Activated CD4-positive, alpha-beta T cell treated with anti-CD3 and anti-CD28 coated beads, Interleukin-2, amount 50 U/mL, for 1 hour (primary cell): ENCODE measurements at places on chromosomes 1 and 21.
A peak's percentile ranks its signal among the peaks of the same experiment; 100 is the strongest.

DNA sequence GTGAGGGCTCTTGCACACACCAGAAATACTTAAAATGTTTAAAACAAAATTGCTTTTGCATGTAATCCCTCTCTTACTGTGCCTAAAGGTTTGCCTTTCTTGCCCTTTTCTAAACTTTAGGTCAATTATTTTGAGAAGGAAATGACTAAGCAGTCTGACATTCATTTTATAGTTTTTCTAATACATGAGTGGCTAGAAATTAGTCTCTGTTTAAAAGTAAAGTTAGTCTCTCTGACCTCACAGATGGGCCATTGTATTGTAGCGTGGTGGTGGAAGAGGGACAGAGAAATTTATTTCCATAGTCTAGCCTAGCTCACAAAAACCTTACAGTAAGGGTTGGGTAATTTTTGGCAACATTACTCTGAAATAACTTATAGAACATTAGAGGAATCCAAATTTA is 3.6 kb upstream of the COL11A1 start:
- DNase-seq: no peak

- DNase-seq: no peak
Measured at GRCh38 chr1:184665360-184665759, 89.3 kb downstream of the EDEM3 start.

- DNase-seq: no peak
Measured at GRCh38 chr1:96843196-96843595, 121.6 kb downstream of the PTBP2 start.

GRCh38 chr1:65150583-65151263 is 2.7 kb downstream of the AK4 start:
- DNase-seq: no peak

- peak; percentile 57 for DNase-seq
Measured at GRCh38 chr1:117674521-117675400, 68.9 kb downstream of the TENT5C start.

- DNase-seq: no peak
Measured at GRCh38 chr21:22649246-22649645, 1651.0 kb downstream of the NCAM2 start.

DNA sequence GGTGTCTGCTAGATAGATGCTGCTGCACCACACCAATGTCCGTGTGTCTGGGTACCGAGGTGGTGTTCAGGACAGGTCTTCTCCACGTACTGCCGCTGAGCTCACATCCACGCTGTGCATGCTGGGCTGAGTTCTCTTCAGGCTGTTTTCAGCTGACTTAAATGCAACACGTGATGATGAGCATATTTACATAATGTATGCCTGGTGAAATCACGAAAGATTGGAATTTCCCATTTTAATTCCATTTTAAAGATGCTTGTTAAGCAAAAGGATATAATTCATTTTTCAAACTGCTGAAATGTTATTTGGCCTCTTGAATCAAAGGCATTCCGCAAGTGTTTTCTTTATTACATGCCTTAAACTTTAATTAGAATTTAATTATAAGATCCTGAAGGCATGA is 107.9 kb downstream of the FGGY start:
- DNase-seq: no peak

DNA sequence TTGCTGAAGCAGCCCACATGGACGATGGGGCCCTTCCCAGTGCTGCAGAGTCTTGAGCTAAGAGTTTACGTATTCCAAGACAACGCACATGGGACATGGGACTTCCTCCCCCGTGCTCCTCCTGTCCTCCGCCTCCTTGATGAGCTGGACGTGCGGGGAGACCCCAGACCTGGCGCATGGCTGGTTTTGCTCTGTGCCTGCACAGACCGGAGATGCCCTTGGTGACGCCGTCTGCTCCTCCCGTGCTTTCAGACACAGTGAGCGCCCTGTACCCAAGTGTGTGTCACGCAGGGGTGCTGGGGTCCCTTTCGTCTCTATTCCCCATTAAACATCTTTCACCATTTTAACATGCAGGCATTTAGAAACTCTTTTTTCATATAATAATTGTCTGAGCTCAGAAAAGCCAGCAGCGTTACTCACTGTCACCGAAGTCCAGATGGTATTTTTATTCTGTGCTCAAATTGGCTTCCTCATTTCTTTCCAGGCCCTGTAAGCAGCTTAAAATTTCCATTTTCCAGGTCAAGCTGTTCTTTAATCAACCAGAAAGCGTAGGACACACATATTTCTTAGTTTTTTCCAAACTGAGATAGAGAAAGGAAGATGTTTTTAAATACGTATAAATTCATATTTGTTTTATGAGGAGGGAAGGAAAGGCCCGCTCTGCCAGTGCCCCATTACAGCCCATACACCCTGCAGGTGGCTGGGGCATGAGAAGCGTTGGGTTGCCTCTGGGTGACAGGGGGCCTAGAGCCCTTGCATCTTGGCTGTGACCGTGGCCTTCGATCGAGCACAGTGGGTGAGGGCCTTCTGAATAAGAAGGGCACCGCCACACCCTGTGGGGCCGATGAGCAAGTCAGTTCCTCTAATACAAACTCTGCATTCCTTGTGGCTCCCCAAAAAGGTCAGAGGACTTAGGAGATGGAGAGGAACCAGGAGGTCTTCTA is 17.9 kb upstream of the ZBTB21 start:
- DNase-seq: no peak

- no peak for DNase-seq
Measured at GRCh38 chr1:94119306-94119705, 1.6 kb downstream of the ABCA4 start.

GRCh38 chr1:64846573-64847430 is 101.9 kb downstream of the RAVER2 start:
- no peak for DNase-seq

GRCh38 chr21:42548687-42549406 is 35.2 kb downstream of the SLC37A1 start:
- DNase-seq: no peak

GRCh38 chr1:154190550-154190949 is 1.4 kb downstream of the TPM3 start:
- DNase-seq: no peak

DNA sequence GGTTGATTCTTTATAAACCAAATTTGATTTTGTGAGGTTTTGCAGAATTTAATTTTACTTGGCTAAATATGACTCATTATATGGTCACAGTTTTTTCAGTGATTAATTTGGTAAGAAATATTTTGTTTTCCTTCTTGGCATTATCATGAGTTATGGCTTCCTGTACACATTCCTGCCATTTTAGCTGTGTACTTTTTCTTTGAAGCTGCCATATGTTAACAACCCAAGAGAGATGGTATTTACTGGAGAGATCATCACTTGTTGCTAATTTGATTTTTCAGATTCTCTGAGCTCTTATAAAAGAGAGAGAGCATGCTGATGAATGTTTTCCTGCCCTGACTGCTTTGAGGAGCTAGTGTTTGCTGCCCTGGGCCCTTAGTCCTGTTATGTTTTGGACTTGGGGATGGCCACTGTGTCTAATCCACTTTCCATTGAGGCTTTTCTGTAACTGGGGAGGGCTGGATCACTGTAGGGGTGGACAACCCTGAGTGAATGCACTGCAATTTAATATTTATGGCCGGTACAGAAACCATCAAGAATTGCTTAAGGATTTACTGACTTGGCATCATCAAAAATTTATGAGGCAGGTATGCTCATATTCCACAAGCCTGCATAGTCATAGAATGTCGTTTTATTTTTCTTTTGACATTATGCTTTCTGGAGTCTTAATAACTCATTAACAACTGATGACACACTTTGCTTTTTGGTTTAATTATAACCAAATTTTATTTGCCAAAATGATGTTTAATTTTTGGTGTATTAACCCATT is 200.9 kb downstream of the DISC1 start:
- no peak for DNase-seq

DNA sequence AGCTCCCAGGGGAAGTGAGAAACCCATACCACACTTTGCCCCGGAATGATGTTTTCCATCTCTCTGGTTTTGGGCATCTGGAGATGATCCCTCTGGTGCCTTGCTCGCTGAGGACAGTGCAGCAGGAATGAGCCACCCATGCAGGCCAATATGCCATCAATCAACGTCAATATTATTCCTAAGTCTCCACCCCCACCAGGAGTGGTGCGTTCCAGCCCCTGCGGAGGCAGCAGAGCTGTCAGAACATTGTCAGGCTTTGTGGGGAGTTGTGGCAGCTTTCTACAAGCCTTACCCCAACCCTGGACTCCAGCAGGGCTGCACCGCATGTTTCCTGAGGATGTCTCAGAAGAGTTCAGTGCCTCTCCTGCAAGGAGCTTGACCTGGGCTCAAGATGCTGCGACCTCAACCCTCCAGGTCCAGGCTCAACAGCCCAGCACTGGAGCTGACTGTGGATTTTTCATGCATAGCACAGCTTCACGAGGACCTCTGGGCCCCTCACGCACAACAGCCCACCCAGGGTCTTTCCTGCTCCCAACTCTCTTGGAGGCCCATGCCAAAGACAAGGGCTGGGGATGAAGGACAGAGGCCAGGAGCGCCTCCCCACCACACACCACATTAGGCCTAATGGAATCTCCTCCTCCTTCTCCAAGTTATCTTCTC is 67.5 kb downstream of the PSMG1 start:
- DNase-seq: no peak

- no peak for DNase-seq
Measured at GRCh38 chr1:165449131-165449530, 4.2 kb upstream of the RXRG start.

- no peak for DNase-seq
Measured at GRCh38 chr1:75444220-75444619, 166.7 kb downstream of the SLC44A5 start.

DNA sequence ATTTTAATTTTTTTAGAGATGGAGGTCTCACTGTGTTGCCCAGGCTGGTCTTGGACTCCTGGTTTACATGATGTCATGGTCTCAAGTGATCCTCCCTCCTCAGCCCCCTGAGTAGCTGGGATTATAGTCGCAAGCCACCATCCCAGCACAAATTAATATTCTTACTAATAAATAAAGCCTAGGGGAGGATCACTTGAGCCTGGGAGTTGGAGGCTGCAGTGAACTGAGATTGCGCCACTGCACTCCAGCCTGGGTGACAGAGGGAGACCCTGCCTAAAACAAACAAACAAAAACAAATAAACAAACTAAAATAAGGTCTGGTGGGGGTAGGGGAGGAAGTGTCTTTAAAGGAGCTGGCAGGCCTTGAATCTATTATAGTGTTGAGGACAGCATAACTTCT is 8.7 kb upstream of the GADD45A start:
- no peak for DNase-seq

DNA sequence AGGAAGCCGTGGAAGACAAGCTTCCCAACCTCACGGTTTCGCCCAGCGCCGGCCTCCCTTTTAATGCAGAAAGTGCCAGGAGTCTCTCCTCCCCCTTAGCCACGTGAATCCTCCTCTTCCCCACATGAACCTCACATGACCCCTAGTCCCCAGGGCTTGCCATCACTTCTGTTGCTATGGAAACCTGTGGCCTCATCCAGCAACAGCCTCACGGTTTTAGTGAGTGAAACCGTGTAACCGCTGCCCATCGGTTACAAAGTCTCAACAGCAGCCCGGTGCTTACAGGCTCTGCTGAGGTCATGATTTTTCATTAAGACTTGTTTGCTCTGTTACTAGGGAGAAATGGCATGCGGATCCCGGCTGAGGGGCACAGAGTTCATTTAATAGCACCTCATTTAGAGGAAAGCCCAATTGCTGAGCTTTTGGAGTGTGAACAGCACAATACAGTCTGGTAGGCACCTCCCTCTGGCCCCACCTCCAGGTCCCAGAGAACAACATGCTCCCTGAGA is 143.2 kb upstream of the BACE2 start:
- DNase-seq: no peak
